Progenitor cell of endocrine pancreas (in vitro differentiated cells): ENCODE measurements at places on chromosomes 16 and 17. TPM values are rescaled to one million over a fixed set of nuclear protein-coding genes. Genes with fewer than 3 reads are reported as not detected.

Gene ANKRD40CL
- total RNA-seq: not detected in 2 replicates

Gene CCL17
- not detected in 2 replicates for total RNA-seq

Gene ANKFY1
- 59.8 and 64.6 TPM in 2 replicates for total RNA-seq

Gene CMIP
- 62.5 and 62.7 TPM in 2 replicates for total RNA-seq

Gene CES5A
- not detected in 2 replicates for total RNA-seq

Gene EVPLL
- not detected in 2 replicates for total RNA-seq

Gene TMEM235
- not detected in 2 replicates for total RNA-seq
